Erythroblast (primary cell): ENCODE measurements at places on chromosomes 16 and 17.

DNA sequence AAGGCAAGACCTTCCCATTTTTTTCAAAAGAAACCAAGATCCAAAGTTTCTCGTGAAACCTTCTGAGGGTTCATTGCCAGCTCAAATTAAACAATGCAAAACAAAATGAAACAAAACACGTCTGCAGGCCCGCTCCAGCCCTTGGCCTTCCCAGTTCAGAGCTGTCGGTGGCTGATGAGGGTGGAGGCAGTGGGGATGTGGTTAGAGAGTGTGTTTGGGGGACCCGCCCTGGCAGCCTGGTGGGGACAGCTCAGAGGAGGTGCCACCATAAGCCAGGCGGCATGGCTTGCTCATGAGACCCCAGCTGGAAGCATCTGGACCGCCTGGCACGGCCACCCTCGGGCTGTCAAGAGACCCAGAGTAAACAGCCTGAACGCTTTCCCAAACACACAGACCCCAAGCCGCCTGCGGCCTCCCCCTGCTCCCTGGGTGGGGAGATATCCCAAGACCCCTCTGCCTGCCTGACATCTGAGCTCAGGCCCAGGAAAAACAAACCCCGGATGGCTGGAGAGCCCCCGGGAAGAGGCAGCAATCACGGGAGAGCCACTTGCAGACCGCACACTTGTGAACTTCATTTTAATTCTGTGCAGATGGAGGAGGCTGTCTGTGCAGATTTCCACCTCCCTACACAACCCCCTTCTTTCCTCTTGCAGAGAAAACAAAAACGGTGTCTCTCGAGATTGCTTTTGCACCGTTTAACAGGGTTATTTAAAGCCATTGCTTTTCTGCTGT, 35.4 kb upstream of the LITAF start:
- DNase-seq: peak; percentile 11

DNA sequence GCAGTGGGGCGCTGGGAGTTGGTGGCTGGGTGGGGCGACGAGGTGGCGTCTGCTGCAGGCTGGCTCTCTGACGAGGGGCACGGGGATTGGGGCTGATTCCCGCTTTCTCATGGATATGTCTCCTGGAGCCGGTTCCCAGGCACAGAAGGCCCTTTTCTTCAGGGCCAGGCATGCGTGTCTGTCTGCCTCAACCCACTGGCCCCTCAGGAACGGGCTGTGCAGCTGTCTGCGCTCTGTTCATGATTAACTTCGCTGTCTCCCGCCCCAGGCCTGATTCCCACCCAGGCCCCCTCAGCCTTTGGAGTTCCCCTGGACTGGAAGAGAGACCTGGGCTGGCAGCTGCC, 53.1 kb downstream of the RAP1GAP2 start:
- DNase-seq: no peak

GRCh38 chr16:75628351-75628750, 5.3 kb upstream of the ADAT1 start:
- DNase-seq: no peak

- DNase-seq: peak; percentile 52
These were observed 14.0 kb downstream of the COPZ2 start for GRCh38 chr17:48023400-48024148.

DNA sequence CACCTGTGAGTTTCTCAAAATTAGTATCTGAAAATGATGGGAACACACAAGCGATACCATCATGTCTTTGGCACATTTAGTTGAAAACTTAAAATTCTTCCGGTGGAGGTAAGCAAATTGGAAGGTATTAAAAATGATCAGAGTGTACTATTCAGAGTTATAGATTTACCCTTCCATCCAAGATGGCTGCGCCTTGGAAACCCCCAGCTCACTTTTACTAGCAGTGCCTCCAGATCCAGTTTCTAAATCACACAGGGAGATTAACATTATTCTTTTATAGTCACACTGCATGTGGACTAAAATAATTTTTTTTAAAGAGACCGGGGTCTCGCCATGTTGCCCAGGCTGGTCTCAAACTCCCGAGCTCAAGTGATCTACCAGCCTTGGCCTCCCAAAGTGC, 15.0 kb downstream of the PITPNC1 start:
- DNase-seq: no peak

- no peak for DNase-seq
These were observed 6.1 kb downstream of the PYCARD start for GRCh38 chr16:31196324-31197088.

DNA sequence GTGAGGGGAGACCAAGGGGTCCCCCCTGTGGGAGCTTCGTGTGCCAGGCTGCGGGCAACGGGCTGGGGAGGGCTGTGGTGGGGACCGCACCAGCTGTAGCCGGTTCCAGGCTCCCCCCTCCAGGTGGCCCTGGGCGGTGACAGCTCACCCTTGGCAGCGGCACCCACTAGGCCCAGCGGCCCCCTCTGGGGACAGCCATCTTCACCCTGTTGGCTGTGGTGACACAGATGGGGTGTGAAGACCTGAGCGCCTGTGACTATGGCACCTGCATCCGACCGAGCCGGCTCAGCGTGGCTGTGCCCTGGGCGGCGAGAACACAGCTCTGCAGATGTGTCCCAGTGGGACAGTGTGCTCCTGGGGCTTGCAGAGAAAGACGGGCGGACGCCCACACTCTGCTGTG, 1.1 kb upstream of the C1QTNF8 start:
- no peak for DNase-seq

DNA sequence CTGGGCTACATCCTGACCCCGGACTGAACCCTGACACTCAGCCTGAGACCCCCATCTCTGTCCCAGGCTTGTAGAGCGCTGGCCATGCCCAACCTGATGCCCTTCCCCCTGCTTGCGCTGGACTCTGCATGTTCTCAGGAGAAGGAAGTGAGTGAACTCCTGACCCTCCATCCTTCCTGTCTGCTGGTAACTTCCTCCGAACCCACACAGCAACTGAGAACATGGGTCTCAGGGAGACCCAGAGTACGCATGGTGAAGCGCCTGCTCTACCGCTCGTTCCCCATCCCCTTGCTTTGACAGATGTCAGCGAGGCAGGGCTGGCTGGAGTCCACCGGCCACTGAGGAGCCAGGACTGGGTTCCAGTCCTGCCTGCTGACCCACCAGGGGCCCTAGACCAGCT, 6.1 kb downstream of the CAMKK1 start:
- DNase-seq: no peak

DNA sequence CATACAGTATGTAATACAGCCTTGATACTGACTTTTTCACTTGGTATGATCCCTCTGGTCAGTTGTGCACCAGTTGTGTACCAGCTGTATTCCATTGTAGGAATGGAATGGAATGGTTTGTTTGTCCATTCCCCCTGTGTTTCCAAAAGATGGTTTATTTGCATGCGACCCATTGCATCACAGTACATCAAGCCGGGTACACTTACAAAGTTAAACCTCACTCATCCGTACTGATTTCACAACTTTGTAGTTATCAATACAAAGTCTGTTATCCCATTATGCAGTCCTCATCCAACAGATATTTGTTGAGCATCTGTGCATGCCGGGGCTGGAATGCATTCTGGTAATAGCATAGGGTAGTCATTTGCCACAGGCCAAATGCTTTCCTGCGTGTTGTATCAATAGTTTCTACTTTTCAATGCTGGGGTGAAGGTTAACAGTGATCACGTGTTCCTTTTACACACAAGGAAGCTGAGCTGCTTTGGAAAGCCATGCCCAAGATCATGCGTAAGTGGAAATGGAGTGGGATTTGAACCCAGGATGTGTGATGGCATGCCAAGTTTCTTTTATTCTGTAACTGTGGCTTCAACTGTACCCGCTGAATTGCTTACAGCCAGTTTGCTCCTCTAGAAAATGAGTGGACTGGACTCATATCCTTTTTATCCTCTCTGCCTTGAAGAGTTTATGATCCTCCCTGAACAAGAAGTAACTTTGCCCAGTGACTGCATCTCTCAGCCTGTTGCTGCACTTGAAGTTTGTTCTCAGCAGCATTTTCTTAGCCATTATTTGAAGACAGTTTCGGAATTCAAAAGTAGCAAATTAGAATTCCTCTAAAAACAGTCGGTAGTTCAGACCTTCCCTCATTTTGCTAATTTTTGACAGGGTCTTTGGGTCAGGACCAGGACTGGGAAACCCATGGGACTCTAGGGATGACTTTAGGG, 228.5 kb downstream of the CCDC182 start:
- DNase-seq: no peak

- DNase-seq: no peak
These were observed 4.8 kb downstream of the KRT23 start for GRCh38 chr17:40932608-40933007.

GRCh38 chr17:61410141-61411010, 10.7 kb downstream of the TBX2 start:
- DNase-seq: peak; percentile 87

DNA sequence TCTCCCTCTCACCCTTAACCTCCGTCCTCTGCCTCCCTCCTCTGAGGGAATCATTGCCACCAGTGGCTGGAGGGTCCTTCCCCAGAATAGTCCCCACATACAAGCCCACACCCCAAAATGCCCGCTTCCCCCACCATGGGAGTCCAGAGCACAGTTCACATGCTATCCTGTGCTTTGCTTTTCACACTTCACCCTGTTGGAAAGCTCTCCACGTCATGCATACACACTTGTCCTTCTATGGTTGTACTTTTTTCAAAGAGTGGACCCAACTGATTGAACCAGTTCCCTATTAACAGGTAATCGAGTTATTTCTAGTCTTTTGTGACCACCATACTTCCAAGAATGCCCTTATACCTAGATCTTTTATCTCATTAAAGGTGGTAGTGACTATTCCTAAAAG, 23.8 kb upstream of the KIFC3 start:
- no peak for DNase-seq

- peak; percentile 67 for DNase-seq
These were observed 379 bp upstream of the OTOP2 start for GRCh38 chr17:74923538-74924249.

DNA sequence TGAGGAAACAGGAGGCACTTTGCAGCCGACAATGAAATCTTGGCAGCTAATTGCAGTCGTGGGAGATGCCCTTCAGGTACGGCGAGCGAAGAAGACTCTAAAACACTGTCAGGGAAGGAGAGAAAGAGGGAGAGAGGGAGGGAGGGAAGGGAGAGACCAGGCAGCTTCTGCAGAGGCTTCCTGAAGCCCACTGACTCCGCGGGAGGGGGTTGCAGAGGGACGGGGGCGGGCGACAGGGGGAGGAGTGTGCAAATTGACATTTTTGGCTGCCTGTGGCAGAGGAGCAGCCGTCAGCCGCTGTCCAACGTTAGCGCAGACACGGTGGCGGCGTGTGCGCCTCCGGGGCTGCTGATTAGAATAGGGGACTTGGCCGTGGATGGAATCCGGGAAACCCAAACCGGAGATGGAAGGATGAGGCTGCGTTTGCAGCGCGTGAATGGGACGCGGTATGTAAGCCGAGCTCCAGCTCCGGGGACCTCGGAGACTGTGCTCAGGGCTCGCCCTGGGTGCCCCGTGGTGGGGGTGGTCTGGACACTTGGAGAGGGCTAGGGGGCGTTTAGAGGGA, 849.1 kb upstream of the RBFOX1 start:
- DNase-seq: no peak
